ENCODE measurements at places on chromosomes 1 and 21.

- no peak for DNase-seq
These were observed 84.8 kb downstream of the NR5A2 start for GRCh38 chr1:200112290-200112689.

- no peak for DNase-seq
These were observed 140.4 kb upstream of the UBE2U start for GRCh38 chr1:64062941-64063581.

- no peak for DNase-seq
These were observed 487.8 kb downstream of the PCP4 start for GRCh38 chr21:40355076-40355475.

GRCh38 chr1:234862944-234863515 is 253.1 kb upstream of the IRF2BP2 start:
- no peak for DNase-seq

GRCh38 chr1:111669268-111669667 is 49.7 kb downstream of the RAP1A start:
- DNase-seq: no peak

DNA sequence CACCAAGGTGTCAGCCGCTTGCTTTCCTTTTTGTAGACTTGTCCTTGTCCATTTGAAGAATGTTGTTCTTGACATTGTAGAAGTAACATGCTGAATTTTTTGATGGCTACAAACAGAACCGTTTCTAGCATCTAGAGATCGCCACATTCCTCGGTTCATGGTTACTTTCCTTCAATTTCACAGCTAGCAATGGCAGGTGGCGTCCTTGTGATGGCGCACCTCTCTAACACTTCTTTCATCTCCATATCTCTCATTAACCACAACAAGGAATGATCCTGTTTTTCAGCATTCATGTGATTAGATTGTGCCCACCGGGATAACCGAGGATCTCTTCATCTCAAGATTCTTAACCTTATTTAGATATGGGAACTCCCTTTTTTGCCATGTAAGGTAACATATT is 2129.8 kb downstream of the NCAM2 start:
- no peak for DNase-seq

DNA sequence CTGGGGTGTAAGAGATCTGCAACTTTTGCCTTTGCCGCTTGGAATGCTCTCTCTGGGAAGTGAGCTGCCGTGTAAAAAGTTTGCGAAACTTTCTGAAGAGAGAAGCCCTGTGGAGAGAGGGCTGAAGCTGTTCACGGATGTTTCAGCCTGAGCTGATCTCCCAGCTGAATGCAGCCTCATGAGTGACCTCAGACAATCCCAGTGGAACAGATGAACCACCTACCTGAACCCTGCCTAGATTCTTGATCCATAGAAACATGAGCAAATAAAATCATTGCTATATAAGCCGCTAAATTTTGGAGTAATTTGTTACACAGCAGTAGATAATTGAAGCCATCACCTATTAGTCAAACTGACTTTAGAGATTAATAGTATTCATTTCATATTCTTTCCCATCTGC is 4.4 kb upstream of the ALG6 start:
- DNase-seq: no peak

GRCh38 chr1:55314740-55315139 is 99.6 kb upstream of the USP24 start:
- no peak for DNase-seq

DNA sequence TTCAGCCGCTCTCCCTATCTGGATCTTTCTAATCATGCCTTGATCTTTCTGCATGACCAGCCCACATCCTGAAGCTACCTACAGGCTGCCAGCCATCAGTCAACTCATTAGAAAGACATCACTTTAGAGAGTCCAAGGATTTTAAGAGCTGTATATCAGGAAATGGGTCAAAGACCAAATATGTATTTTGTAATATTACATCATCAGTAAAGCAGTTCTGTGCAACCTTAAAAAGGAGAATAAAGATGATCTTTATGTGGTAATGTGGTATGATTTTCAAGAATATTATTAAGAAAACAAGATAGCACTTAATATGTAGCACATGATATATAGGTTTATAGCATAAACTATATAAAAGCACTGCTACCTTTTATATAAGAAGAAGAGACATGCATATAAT is 47.6 kb downstream of the SLC30A7 start:
- DNase-seq: no peak

- no peak for DNase-seq
These were observed 92.7 kb downstream of the LEPR start for GRCh38 chr1:65512967-65513780.

DNA sequence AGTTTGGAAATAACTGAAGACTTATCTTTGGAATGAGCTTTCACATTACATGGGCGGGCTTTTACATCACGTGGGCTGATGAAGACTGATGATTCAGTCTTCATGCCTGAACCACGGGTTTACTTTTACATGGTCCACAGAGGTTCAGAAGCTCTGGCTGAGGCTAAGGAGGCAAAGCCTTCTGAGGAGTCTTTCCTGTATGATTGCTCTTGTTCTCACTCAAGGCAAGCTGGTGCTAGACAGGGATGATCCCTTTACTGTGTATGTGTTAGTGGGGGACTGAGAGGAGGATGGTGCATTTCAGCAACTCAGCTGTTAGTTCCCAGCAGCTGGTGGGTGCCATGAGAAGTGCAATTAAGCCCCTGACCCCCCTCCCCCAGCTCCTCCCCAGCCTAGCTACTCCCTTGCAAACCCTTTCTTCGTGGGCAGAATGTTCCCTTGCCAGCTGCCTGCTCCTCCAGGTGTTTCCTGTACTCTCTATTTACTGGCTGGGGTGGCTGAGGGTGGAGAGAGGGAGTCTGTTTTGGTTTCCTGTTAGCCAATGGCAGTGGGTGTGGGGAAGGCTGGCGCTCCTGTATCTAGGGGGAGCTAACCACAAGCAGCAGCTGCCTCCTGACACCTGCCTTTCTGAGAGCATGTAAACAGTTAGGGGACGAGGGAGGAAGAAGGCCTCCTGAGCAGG is 15.4 kb downstream of the BTG2 start:
- DNase-seq: no peak

- no peak for DNase-seq
These were observed 48.4 kb upstream of the DNAJC6 start for GRCh38 chr1:65260851-65261473.

GRCh38 chr1:17791480-17791879 is 36.3 kb downstream of the ACTL8 start:
- no peak for DNase-seq

DNA sequence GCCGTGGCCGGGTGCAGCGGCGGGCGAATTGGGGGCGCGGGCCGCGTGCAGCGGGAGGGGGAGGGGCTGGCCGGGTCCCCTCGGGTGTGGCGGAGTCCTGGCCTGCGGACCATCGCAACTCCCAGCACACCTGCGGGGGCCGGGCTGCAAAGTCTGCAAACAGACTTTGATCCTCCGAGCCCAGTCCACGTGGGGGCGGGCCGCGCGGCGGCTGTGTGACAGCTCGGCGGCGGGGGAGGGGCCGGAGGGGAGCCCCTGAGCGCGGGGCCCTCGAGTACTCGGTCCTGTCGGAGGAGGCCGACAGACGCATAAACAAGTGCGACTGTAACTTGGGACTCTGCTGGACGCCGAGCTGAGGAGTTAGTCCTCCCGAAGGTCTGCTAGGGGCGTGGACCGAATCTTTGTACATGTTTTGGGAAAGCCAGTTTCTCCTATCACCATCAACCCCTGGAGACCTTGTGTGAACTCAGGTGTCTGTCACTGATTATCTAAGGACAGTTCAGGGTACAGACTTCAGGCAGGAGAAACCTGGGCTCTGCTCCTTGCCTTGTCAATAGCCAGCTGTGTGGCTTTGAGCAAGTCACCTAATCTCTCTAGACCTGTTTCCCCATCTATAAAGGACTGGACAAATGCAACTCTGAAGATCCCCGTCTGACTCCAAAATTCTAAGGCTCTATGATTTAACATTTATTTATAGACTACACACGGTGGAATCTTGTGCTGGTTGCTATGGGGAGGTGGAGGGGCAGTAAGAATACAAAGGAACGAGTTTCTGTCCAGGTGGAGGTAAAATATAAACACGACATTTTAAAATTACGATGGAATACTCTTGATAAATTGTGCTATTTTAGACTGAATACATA is 710 bp upstream of the SLC30A1 start:
- no peak for DNase-seq

GRCh38 chr1:103371234-103371633 is 154.3 kb upstream of the RNPC3 start:
- DNase-seq: no peak

DNA sequence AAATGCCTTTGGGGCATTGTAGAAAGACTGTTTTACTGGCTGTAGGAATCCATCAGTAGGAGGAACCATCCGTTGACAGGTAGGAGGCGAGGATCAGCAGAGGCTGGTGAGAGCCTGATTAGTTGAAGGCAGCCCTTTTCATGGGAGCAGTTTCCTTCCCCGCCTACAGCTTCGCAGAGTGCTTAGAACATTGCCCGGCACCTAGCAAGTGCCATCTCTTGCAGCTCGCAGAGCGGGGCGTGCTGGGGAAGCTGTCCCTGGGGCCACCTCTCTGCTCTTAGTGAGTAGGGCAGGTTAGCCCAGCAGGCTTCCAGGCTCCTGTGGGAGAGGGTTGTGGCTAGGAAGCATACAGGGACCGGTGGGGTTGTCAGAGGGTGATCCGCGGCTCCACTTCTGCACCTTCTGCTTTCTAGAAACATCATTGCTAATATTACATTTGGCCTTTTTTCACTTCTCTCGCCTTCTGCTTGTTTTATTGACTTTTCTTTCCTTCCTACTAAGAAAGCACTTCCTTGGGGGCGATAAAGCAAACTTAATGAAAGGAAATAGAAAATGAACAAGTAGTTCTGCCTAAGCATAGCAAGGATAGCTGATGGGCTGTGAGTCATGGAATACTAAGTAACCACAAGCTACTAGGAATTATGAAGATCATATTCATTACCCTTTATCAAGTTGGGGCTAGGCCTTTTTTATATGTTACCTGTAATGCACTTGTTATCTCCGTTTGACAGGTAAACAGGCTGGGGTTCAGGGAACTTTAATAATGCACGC is 176.7 kb downstream of the GALNT2 start:
- no peak for DNase-seq

DNA sequence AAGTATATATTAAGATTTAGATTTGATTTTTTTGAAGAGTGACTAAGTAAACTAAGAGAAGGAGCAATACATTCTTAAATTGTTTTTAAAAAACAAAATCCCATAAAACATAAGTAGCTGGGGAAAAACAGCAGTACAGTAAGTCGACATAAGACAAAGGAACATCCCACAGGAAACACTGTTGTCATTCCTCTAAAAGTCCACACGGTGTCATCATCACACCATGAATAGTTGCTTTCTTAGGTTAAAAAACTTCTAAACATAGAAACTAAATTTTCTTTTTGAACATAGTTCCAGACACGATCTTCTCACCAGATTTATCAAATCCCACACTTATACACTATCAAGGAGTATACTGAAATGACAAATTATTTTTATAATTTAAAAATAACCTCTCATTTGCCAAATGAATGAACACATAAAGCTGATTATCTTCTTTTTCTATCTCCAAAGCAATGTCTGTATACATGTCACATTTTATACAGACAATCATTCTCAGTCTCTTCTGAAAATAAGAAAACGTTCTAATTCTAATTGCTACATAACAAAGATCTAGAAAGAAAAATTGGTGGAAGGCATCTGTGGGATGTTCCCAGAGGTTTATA is 15.8 kb downstream of the ODF2L start:
- no peak for DNase-seq

GRCh38 chr1:219405531-219406331 is 207.2 kb downstream of the ZC3H11B start:
- no peak for DNase-seq

DNA sequence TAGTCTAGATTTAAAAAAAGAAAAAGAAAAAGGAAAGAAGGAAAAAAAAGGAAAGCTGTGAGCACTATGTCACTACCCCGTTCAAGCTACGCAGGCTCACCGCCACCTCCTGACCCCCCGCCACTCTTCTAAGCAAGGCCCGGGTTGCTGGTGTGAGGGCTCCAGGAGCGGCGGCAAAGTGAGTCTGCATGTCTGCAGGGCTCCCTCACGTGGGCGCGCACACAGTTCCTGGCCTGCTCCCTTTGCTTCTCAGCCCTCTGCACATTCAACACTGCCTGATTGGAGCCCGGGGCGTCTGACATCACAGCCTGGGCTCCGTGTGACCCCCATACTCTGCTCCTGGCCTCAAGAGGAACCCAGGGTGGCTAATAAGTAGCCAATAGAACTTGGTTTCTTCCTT is 81.4 kb upstream of the TLR5 start:
- DNase-seq: no peak

DNA sequence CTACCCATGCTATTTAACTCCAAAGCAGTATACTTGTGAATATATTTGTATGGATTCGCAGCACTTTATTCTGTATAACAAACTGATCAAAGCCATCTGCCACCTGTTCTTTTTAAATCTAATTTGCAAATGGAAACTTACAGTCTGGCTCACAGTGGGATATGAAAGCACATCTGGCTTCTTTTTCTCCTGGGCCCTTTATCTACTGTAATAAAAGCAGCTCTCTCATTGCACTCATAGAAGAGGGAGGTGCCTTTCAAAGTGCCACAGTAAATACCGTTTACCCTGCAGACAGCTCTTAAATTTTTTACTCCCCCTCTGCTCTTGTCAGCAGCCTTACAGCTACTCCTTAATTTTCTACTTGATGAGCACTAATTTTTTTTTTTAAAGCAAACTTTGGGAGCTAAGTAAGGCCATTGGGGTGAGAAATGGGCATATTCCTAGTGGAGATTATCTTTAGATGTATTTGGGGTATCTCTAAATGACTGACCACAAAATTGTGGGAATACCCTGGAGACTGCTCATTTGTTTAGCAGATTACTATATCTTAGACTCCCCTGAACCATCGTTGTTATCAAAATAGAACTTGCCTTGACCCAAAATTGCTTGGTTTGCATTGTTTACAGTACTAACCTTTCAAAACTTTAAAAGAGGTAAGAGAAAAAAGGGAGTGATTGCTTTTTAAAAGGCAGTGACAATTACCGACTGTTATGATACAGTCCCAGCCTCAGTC is 110.1 kb downstream of the VPS13D start:
- no peak for DNase-seq

- DNase-seq: no peak
These were observed 22.2 kb upstream of the KCNJ15 start for GRCh38 chr21:38234395-38235142.

DNA sequence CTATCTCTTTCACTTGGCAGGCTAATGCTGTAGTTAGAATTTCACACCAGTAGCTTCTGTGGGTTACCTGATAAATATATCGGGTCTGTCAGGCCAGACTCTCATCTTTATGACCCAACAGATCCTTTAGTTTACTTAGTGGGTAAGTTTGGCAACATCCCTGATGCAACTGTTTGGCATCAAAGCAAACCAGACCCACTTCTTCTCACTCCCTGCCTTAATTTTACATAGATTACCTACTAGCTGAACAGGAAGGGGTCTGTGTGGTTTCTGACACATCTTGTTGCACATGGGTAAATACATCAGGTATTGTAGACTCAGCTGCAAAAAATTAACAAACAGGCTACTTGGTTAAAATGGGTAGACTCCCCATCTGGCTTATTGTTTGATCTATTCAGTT is 3.2 kb upstream of the GUK1 start:
- DNase-seq: no peak

- DNase-seq: no peak
These were observed 747 bp downstream of the ADAMTS1 start for GRCh38 chr21:26844258-26845065.

- DNase-seq: no peak
These were observed 88.3 kb upstream of the HP1BP3 start for GRCh38 chr1:20875198-20875973.

All from stimulated activated CD8-positive, alpha-beta memory T cell treated with anti-CD3 and anti-CD28 coated beads, Interleukin-15, amount 100 ng/mL, for 4 hours (primary cell).